ENCODE measurements at places on chromosomes 2 and 18.

- DNase-seq, result no peak
These were observed 5.2 kb upstream of the GPD2 start for GRCh38 chr2:156430980-156431358.

DNA sequence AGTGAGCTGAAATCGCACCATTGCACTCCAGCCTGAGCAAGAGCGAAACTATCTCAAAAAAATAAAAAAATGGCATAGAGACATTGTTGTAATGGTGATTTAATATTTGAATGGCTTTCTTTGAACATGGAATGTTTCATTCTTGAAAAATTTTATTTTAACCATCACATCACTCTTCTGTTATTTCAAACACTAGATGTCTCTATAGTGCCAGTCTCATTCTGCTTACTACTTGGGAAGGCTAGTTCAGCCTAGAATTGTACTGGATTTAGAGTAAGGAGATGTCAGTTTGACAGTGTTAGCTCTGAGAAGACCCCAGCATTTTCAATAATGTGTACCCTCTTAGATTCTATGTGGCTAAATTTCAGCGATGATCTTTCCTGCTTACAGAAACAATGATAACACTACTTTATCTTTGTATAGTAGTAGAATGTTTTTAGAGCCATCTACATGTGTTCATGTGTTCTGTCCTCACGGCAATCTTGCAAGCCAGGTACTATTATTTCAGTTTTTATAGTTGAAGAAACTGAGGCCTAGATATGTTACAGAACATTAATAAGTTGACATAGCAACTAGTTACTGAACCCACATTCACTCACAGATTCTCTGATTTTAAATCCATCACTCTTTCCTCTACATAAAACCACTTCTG lies 142.9 kb upstream of the ZSWIM2 start:
- no peak for DNase-seq

DNA sequence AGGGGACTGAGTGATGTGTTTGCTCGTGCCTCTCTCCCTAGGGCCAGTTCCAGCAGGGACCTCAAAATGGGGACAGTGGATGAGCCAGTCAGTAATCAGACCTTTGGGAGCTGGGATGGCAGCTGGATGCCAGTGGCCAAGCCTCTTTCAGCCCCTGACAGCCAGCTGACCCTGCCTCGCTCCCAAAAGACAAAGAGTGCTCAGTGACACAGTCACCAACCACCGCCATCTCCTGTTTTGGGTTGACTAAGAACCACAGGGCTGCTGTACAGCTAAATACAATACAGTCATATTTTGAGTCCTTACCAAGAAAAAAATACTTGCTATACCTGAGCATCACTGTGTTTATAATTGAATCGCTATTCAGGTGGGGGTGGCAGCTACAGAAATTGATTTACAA lies 75.7 kb downstream of the POU3F3 start:
- no peak for DNase-seq

DNA sequence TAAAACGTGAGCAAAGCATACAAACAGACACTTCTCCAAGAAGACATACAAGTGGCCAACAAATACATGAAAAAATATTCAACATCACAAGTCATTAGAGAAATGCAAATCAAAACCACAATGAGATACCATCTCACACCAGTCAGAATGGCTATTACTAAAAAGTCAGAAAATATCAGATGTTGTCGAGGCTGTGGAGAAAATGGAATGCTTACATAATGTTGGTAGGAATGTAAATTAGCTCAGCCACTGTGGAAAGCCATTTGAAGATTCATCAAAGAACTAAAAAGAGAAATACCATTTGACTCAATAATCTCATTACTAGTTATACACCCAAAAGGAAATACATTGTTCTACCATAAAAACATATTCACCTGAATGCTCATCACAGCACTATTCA lies 825.7 kb downstream of the SUCLG1 start:
- no peak for DNase-seq

GRCh38 chr18:20966795-20967194 lies 144.8 kb downstream of the ROCK1 start:
- DNase-seq, result no peak

- no peak for DNase-seq
These were observed 247.3 kb downstream of the NUP35 start for GRCh38 chr2:183371545-183371944.

- DNase-seq, result no peak
These were observed 158.2 kb upstream of the MYCN start for GRCh38 chr2:15782009-15782751.

- no peak for DNase-seq
These were observed 126.8 kb upstream of the SERPINE2 start for GRCh38 chr2:224165901-224166319.

GRCh38 chr2:205586626-205587025 lies 95.7 kb upstream of the NRP2 start:
- no peak for DNase-seq

- no peak for DNase-seq
These were observed 130.7 kb downstream of the SOCS6 start for GRCh38 chr18:70419526-70419925.

DNA sequence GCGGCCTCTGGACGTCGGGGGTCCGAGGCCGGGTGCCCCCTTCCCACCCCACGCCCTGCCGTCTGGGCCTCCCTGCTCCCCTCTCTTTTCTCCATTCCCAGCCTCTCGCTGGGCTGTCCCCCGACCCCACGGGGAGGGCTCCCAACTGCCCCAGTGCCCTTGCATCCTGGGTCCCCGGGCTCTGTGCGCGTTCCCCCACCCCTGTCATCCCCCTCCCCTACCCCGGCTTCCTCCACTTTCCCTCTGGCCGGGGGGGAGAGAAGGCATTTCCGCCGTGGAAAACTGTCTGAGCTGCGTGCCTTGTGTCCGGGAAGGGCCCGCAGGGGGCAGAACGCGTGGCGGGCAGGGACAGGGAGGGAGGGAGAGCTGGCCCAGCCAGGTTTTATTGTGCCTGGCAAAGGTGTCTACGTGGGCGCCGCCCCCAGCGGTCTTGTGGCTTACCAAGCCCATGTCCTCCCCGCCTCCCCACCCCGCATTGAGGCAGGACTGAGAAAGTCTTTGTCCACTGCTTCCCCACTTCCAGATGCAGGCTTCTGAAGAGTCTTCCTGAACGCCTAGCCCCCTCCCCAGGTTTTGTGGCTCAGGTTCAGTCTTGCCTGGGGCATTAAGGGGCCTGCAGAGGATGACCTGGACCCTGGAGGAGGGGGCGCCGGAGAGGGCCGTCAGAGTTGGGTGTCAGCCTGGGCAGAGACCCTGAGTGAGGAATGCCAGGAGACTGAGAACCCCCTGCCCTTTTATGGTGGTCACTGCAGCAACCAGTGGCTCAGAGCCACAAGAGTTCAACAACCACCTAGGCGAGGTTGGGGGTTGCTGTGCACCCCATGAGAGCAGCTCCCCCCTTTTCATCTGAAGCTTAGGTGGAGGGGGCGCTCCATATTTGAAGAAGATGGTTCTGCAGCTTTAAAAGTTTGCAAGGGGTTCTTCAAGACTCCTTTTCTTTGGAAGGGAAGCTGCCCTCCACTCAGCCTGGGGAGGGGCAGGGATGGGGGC lies 1.3 kb downstream of the ITM2C start:
- DNase-seq, result no peak

Measured in heart right ventricle (tissue), 16 donors.